Brain (organoid and tissue), 16 donors: ENCODE measurements at places on chromosomes 1 and 21. TPM values are rescaled to one million over a fixed set of nuclear protein-coding genes. Genes with fewer than 3 reads are reported as not detected.

CR2 gene
- 0.17 TPM for polyA plus RNA-seq

- DNase-seq, result no peak
Measured at GRCh38 chr21:34132202-34132601, 58.8 kb downstream of the MRPS6 start.

- no peak for DNase-seq
Measured at GRCh38 chr1:197099444-197099843, 32.4 kb upstream of the F13B start.

KCNA2 gene
- 4.9 TPM for polyA plus RNA-seq

DNA sequence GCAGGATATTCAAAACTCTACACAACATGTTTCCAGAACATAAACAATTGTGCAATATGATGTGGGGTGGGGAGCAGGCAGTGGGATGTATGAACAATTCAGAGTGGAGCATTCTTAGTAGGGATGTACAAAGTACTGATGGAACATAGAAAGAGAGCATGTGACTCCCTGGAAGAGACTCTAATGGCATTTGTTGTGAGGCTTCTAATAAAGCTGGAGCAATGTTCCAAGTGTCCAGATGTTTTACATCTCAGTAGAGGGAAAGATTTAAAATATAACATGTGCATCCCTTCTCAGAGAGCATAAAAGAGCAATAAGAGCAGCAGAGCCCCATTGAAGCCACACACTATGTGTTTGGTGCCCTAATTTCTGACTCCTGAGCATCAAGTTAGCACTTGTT, 116.5 kb downstream of the BRINP2 start:
- DNase-seq, result no peak

CDK18 gene
- polyA plus RNA-seq, result 73.1 TPM
